ENCODE measurements at places on chromosomes 3 and 15. TPM values are rescaled to one million over a fixed set of nuclear protein-coding genes. Genes with fewer than 3 reads are reported as not detected.

Gene POLQ
- 12.3 TPM for total RNA-seq

DNA sequence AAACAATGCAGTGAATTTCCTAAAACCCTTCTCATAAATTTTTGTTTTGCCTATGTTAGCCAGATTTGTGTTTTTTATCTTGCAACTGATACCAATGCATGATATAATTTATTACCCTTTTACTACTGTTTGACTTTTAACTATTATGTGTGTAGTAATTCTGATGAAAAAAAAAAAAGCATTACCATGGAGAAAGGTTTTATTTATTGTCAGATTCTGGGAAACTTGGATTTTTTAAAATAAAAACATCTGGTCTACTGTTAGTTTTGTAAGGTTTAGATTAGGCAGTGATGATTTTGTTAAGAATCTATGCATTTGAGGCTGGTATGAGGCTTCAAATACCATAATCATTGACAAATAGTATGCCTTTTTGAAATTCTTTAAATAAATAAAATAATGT, 470.4 kb upstream of the ROBO1 start:
- no peak for DNase-seq

- DNase-seq, result no peak
Observed at GRCh38 chr3:119930286-119930685, 148.4 kb downstream of the NR1I2 start.

GRCh38 chr3:130517602-130518001, 625 bp downstream of the COL6A6 start:
- DNase-seq, result no peak

DNA sequence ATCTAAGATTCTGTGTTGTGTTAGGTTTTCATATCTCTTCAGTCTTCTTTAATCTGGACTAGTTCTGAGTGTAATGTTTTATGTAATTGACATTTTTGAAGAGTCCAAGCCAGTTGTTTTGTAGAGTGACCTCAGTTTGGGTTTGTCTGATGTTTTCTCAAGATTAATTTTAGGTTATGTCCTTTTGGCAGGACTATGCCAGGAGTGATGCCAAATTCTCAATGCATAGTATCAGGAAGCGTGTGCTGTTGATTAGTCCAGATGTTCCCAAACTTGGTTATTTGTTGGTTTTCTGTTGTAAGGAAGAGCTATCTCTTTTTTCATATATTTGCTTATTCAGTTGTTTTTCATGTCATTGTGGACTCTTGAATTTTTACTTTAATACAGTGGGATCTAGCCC, 32.6 kb downstream of the NMD3 start:
- no peak for DNase-seq

DNA sequence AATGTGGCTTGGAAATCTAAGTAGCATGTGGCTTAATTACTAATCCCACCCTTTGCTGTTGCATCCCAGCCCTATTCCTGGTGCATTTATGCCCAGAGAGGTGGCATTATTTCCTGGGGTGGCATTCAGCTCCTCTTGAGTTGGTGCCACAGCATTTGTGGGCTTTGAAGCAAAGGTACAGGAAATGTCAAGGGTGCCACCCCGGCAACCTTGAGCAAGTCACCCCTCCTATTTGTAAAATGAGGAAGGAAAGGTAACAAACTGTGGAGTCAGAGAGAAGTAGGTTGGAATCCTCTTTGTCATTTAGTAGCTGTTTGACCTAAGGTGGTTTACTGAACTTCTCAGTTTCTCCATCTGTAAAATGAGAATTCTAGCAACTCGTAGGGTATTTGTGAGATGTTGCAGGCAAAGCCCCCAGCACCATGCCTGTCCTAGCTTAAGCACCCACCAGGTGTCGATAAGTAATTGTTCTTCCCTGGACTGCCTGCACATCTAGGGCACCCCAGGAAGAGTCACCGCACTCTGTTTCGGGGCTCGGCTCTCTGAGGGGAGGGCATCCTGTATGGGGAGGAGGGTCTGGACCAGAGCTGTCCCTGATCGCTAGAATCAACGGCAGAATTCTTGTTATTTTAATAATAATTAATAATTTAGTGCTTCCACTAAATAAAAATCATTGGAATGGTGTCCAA, 17.1 kb downstream of the ISG20 start:
- no peak for DNase-seq

Gene OXTR
- total RNA-seq, result 1.3 TPM

GRCh38 chr15:75861750-75862402, 18.6 kb downstream of the UBE2Q2 start:
- DNase-seq, result no peak

DNA sequence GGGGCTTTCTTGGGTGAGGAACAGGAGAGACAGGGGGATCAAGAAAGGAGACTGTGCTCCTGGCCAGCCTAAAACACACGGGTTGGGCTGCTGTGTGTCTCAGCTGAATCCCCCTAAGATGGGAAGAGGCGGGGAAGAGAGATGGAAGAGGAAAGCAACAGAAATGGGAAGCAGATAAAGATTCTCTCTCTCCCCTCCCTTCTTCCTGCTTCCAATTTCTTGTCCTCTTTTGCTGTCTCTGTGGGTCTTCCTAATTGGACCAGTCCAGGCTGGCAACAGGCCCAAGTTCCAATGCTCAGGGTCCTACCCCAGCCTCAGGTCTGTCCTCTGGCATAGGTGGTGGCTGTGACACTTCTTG, 7.1 kb downstream of the ISLR2 start:
- no peak for DNase-seq

DNA sequence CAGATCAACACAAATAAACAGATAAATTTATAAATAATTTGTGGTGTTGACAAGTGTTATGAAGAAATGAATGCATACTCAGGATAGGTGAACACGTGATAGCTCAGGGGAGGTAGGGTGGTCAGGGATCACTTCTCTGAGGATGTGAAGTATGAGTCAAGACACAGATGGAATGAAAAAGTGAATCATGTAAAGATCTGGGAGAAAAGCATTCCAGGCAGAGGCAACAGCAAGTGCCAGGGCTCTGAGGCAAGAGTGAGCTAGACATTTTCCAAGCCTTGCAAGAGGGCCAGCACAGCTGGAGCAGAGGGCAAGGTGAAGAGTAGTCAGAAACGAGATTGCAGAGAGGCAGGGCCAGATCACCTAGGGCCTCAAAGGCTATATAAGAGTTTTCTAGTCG, 177.8 kb downstream of the WNT5A start:
- no peak for DNase-seq

GRCh38 chr15:55742498-55742926, 440 bp downstream of the PRTG start:
- DNase-seq, result no peak

Gene TEX55
- not detected for total RNA-seq

GRCh38 chr3:25021816-25022215, 406.2 kb upstream of the RARB start:
- no peak for DNase-seq

DNA sequence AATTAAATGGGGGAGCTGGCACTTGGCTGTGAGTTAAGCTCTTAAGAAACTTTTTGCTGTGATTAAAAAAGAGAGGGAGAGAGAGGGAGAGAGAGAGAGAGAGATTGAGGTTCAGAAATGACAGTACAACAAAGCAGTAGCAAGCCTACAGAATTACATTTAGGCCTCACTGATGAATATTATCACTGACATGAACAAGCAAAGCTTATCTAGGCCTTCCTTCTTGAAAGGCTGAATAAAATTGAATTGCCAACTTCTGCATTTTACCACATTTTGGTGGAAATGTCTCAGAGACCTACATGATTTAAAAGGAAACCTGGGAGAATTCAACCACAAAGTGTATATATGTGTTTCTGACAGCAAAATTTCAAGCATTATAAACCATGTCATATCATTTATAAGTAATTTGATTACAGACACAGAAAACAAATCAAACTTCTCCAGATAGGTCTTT, 530.8 kb downstream of the SOX2 start:
- DNase-seq, result no peak

Gene TNNC1
- total RNA-seq, result 2.2 TPM

DNA sequence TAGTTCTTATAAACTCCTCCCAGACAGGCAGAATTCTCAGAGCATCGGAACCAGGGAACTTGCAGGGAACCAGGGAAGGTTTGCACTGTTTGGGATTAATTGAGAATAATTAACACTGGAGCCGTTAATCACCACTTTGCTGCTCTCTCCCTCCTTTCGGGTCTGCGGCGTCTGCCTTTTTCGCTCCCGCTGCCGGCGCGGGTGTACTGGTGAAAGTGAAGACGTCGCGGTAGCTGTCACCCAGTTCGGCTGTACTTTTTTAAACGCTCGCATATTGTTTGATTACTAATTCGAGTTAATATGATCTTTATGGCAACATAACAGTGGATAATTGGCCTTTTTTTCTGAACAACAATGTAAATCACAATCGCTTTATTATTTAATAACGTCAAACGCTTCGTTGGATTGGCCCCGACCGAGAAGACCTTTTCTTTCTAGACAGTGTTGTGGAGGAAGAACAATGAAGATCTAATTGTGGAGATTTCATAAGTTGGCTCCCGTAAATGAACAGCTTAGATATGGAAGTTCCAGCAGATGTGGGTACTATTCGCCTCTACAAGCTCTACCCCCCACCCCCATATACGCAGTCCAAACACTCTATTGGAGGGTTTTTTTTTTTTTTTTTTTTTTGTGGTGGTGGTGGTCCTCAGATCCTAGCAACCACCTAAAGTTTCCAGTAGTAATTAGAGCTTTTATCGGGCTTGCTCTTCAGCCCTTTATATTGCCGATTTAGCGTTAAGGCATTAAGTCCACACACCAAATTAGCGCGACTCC, 12.7 kb downstream of the SOX2 start:
- no peak for DNase-seq

DNA sequence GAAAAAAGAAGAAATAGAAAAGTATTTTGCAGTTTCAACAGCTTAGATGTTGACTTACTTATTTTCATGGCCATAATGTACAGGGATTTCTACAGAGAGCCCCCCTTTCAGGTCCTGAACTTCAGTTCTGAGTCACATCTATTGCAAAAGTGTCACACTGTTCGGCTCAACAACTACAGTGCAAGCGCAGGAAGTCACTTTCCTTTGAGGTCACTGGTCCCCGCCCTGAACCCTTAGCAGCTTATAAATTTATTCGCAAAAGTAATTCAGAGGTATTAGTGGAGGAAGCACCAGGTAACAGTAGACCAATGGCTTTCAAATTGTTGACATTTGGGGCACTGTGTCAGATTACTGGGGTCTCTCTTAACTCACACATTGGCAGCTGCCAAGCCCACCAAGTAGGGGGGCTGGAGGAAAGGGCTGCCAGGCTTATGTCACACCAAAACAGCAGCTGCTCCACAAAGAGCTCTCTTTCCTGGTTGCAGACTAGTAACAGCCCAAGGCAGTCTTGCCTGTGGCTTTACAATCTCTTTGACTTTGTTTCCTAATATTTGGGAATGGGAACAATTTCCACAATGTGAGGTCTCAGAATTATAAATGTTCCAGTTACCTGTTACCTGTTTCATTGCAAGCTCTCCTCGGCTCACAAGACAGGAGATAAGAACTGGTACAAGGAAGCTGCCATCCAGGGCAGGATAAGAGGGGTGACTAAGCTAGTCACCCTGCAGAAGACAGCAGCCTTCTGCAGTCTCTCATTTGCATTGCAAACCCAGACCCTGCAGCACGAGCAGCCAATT, 130.2 kb upstream of the STRIT1 start:
- DNase-seq, result no peak
